ENCODE measurements at places on chromosomes 4 and X. TPM values are rescaled to one million over a fixed set of nuclear protein-coding genes. Genes with fewer than 3 reads are reported as not detected.

KLB gene
- total RNA-seq, result 23.6 TPM

DMP1 gene
- not detected for total RNA-seq

VCX2 gene
- not detected for total RNA-seq

SPANXC gene
- not detected for total RNA-seq

PPP1R2C gene
- total RNA-seq, result not detected

ZMAT1 gene
- total RNA-seq, result 2.4 TPM

ELOVL6 gene
- 46.4 TPM for total RNA-seq

DNA sequence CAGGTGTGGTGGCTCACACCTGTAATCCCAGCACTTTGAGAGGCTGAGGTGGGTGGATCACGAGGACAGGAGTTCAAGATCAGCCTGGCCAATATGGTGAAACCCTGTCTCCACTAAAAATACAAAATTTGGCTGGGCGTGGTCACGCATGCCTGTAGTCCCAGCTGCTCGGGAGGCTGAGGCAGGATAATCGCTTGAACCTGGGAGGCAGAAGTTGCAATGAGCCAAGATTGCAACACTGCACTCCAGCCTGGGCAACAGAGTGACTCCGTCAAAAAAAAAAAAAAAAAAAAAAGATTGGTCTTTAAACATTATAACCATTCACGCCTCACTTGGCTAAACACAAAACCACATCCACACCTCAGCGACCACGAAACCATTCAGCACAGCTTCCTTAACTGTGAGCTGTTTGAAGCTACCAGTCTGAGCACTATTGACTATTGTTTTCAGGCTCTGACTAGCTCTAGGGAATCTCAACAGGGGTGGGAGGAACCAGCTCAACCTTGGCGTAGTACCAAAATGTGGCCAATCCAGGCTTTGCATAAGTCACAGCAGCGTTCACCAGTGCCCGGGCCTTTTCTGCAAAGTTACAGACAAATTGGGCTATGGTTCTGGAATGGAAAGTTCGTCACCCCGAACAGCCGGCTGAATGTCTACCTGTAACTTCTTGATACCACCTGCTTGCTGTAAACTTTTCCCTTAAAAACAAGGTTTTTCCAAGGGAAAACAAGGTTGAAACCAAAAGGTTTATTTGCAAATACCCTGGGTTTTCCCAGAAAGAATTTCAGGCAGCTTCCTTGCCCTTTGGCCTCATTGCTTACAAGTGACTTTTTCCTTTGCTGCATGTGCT lies 73.6 kb upstream of the DHX15 start:
- DNase-seq, result peak; percentile 79

GRCh38 chr4:158964114-158964727 lies 138.7 kb upstream of the RAPGEF2 start:
- no peak for DNase-seq

DNA sequence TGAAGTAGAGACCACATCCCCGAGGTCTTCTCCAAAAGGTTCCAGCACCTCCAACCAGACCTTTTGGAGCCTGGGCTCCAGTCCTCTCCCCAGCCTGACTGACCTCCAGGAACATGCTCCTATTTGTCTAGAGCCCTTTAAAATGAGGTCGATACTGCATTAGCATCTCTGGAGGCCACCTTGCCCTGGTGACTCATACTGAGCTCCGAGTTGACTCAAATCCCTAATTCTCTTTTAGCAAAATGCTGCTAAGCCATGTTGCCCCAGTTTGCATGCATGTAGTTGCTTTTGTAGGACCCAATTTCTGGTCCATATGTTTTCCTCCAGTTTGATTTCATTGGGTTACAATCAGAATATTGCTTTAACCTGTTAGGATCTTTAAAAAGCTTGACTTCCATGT lies 43.5 kb upstream of the CITED1 start:
- DNase-seq, result no peak

DNA sequence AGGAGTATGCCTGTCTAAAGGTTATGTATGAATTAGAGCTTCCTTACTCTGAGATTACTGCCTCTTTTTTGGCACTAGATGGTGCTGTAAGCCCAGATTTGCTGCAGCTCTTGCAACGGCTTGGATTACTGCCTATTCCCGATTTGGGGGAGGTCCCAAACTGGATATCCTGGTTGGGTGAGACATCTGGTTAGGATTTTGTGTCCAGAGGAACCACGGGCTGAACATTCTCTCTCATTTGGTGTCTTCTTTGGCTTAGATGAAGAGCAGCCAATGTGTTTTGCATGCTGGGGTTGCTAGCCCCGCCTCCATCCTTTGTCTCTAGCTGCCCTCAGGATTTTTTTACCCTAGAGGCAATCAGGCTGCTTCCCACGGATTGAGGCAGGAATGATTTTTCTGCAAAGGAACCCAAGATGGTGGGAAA lies 31.9 kb downstream of the F8A1 start:
- DNase-seq, result no peak

DNA sequence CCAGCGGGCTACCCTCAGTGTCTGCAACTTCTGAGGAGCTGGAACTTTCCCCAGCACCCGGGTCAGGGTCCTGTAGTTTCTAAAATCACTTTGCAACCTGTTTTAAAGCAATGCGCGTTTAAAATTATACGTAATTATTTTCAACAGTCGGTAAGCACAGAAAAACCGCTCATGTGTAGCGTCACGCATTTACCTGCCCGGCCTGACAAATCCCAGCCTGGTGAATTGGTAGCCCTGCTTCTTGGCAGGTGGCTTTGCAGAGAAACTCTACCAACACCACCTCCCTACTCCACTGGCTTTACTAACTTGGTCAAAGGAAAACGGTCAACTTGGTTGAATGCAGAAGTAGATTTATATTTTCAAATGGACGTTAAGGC lies 640 bp downstream of the BANK1 start:
- no peak for DNase-seq

DNA sequence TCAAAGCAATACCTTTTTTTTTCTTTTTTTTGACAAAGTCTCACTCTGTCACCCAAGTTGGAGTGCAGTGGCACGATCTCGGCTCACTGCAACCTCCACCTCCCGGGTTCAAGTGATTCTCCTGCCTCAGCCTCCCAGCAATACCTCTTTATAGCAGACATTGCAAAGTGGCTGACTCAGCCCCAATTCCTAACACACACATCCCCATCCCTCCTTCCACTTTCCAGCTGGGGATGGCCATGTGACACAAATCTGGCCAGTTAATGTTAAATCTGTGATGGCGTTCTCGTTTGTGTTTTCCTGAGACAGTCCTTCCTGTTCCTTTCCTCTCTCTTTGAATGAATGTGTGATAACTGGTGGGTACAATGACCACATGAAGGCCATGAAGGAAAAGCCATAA lies 276.2 kb upstream of the KLF3 start:
- DNase-seq, result no peak

DNA sequence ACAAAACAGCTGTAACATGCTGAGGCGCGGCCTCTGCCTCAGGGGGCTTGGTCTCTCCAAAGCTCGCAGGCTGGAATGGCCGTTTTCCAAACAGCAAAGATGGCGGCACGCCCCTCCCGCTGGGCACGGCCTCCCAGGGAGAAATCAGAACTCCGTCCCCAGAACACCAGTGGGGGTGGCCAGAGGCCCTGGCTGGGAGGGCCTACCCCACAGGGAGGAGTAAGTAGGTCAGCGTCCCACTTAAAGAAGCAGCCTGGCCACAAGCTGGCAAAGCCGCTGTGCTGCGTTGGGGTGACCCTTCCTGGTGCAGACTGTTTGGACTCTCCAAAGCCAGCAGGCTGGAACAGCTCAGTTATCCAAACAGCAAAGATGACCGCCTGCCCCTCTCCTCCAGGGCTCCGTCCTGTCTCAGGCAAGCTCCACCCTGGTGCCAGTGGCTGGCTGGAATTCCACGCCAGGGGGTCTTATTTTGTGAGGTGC lies 862.8 kb downstream of the TRIML1 start:
- DNase-seq, result no peak

- DNase-seq, result no peak
These were observed 406.2 kb downstream of the MAPK10 start for GRCh38 chr4:85953651-85954018.

DNA sequence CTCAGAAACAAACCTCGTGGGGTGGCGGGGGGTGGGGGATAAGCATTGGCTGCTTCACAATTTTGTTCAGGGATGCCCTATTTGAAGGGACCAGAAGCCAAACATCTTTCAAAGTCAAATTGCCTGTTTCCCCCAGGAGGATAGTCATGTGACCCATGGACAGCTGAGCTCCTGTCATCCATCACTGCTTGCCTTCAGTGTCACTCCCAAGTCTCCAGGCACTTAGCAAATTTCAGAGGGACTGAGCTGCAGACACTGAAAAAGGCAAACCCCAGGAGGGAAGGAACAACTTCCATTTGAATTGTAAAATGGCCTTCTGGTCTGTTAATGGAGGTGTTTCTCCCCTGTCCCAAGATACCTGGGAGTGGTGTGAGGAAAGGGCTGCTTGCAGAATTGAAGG lies 73.4 kb downstream of the FRMPD3 start:
- no peak for DNase-seq
